ENCODE measurements at places on chromosomes 11 and 22.

- DNase-seq: peak; percentile 26
Observed at GRCh38 chr11:41256041-41256440, 203.4 kb downstream of the LRRC4C start.

- peak; percentile 7 for DNase-seq
Observed at GRCh38 chr11:1437500-1437899, 47.8 kb downstream of the BRSK2 start.

- no peak for DNase-seq
Observed at GRCh38 chr11:198236-198806, 5.4 kb downstream of the SCGB1C1 start.

DNA sequence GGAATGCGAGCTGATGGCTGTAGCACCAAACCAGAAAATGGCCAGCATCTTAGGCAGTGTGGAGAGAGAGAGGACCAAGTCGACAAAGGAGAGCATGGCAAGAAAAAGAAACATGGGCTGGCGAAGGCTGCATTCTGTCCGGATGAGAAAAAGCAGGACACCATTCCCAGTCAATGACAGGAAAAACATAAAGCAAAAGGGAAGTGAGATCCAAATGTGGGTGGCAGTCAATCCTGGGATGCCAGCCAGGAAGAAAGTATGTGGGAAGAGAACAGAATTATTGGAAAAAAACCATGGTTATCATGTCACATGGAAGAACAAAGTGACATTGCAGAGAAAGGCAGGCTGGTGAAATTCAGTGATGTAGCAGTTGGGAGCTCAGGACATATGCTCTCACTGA is 36.9 kb upstream of the OR56A1 start:
- DNase-seq: no peak

DNA sequence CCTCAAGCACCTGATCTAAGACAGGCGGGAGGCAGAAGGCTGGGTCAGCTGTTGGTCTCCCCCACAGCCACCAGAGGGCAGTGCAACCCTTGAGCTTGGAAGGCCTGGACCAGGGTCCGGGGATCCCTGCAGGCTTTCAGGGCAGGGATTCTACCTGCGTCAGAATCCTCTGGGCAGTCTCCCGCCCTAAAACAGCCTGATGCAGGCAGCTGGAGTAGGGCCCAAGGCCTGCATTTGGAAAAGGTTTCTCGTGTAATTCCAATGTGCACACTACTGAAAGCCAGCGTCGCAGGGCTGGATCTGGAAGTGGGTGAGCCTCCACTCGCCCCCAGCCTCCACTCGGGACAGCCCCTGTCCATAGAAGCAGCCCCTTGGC is 31.8 kb downstream of the BID start:
- peak; percentile 75 for DNase-seq

- no peak for DNase-seq
Observed at GRCh38 chr11:60753309-60753708, 3.4 kb upstream of the MS4A15 start.

DNA sequence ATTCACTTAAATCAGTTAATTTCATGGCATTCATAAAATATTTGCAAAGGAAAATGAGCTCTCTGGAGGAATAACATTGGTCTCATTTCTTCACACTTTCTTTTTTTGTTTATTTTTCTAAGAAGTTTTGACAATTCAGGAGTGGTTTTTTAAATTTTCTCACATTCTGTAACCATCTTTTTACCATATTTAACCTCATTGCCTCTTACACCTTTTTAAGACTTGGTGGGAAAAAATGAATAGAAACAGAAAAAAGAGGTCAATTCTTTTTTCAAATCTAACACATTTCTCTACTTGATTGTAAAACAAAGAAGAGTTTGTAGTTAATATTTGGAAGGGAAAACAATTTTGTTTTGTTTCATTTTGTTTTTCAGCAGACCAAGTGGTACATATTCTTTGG is 1034.7 kb upstream of the RAG2 start:
- no peak for DNase-seq

DNA sequence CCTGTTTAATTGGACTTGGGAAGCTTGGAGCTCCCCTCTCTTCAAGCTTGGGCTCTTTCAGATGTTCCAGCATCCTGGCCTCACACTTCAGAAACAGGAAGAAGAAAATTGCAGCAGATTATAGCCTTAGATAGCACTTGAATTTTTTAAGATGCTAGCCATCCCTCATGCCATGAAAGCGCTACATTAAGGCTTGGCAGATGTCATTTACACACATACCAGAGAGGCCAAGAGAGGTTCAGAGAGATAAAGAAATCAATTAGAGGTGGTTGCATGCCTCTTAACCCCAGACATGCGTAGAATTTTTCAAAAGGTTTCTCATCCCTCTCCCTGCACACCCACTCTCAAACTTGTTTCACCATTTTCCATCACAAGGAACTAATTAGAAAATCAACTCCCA is 31.9 kb upstream of the DBX1 start:
- DNase-seq: no peak

DNA sequence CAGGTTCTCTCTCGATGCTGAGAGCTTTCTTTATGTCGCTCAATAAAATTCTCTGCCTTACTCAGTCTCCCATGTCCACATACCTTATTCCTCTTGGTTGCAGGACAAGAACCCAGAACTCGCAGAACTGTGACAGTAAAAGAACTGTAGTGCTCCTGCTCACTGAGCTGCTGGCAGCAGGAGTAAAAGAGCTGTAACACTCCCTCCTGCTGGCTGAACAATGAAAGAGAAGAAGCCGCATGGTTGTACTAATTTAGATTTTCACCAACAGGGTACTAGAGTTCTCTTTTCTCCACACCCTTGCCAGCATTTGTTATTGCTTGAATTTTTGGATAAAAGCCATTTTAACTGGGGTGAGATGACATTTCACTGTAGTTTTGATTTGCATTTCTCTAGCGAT is 433.2 kb downstream of the GUCY1A2 start:
- peak; percentile 50 for DNase-seq

- no peak for DNase-seq
Observed at GRCh38 chr11:22084056-22084455, 108.8 kb upstream of the ANO5 start.

- no peak for DNase-seq
Observed at GRCh38 chr22:47340851-47341436, 578.5 kb downstream of the TBC1D22A start.

DNA sequence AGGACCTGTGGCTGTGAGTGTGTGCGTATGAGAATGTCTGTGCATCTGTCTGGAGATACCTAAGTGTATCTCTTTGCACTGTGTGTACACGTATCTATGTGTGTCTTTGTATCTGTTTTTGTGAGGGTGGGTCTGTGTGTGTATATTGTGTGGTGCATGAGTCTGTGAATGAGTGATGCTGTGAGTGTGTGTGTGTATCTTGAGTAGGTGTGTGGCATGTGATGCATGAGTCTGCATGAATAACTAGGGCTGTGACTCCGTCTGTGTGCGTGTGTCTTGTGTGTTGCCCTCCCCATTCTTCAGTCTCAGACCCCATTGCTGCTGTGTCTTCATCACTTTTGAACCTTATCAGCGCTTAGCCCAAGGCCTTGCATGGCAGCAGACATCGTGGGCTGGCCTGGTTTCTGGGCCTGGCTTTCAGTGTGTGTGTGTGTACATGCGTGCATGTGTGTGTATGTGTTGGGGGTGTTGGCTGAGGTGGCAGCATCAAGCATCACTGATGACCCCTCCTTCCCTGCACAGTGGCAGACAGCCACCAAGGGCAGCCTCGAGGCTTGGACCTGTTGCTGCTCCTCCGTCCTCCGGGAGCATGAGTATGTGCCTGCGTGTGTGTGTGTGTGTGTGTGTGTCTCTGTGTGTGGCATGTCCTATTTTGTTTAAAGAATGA is 1.4 kb downstream of the SGSM1 start:
- DNase-seq: no peak

- no peak for DNase-seq
Observed at GRCh38 chr11:134916421-134917213, 504.6 kb upstream of the B3GAT1 start.

GRCh38 chr11:103729617-103730016 is 306.8 kb upstream of the DDI1 start:
- DNase-seq: no peak

GRCh38 chr11:121654843-121655536 is 202.2 kb upstream of the SORL1-AS1 start:
- no peak for DNase-seq

DNA sequence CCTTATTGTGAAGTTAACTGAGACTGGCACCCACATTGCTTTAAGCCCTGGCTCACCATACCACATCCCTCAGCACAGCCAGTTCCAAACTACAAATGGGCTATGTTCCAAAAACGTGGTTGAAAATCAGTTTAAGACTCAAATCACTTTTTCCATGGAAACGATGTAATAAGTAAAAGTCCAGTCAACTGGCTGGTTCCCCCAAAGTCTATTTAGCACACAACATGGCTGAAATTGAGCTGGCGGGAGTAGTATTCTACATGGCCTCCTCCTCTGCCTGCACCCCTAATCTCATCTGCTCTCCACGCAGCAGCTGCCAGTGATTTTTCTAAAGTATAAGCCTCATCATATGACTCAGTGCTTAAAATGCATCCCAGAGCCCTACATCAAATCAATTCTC is 40.9 kb upstream of the BIRC3 start:
- no peak for DNase-seq

DNA sequence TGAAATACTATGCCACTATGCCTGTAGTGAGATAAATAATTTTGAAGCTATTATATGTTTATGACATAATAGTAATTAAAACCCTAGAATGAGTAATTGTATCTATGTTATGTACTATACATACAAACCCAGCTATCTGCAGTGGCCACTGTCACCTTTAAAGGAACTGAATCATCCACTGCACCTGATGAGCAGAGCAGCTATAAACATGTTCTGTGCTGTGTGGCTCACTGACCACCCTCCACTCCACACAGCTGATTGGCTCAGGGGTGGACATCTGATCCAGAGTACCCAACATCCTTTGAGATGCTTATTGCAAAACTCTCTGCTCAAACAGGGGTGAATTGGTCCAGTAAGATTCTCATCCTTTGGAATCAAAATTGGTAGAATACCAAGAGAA is 19.2 kb upstream of the RRAS2 start:
- no peak for DNase-seq

DNA sequence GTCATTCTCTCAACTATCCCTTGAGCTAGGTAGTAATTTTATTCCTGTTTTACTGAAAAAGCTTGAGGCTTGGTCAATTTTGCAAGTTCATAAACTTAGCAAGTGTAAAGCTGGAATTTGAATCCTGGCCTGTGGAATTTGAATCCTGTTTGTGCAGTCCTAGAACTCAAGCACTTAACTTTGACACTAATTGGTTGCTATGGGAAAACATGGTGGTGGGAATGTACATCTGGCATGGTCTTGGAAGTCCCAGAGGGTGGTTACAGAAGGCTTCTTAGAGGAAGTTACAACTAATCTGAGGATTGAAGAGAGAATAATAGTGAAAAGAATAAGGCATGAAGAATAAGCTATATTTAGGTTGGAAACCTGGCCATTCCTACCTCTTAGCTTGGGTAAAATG is 66.5 kb upstream of the LIN7C start:
- no peak for DNase-seq

- no peak for DNase-seq
Observed at GRCh38 chr11:102421261-102421660, 31.3 kb downstream of the TMEM123 start.

DNA sequence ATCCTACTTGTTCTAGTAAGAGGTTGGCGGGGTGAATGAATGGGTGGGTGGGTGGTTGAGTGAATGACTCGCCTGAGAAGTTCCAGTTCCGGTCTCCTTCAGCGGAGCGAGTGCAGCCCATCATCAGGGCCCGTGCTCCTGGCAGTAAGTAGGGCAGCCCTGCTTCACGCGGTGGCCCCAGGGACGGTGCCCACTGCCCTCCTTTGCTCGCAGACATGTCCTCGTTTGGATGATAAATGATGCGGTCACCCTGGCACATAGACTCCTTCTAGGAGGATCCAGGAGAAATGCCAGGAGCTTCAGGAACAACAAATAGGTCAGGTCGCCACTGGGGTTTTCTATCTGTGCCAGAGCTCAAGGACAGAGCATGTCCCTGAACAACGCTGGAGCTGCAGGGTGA is 370.8 kb downstream of the CTTN start:
- no peak for DNase-seq

DNA sequence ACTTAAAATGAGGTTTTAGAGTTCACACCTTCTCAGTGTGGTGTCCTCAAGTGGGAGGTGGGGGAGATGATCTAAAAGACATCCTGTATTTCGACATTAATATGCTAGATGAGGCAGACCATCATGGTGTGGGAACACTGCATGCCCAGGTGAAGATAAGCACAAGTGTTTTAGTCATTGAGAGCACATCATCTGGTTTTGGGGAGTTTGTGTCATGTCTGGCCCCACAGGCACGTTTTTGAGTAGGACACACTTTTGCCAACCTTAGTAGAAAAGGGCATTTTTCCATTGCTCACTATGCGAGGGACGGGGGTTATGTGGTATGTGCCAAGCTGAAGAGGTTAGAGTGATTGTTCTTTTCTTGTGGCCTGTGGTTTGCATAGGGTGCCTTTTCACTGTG is 189.3 kb downstream of the DBX1 start:
- DNase-seq: no peak

- DNase-seq: no peak
Observed at GRCh38 chr22:27636716-27637508, 164.6 kb downstream of the MN1 start.

DNA sequence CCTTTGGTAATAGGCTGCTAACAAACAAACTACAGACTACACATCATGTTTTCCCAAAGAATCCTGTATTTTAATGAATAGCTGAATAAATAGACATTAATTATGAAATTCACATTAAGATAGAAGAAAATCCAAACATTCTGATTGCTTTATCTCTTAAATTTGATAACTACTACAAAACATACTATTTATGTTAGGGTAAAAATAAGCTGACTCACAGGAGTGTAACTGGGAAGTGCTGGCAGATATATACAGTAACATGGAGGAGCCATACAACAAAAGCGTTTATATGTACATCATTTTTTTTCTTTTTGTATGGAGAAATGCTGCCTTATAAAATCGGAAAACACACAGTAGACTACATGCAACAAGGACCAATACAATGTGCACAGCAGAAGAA is 52.6 kb upstream of the MTMR2 start:
- DNase-seq: no peak

DNA sequence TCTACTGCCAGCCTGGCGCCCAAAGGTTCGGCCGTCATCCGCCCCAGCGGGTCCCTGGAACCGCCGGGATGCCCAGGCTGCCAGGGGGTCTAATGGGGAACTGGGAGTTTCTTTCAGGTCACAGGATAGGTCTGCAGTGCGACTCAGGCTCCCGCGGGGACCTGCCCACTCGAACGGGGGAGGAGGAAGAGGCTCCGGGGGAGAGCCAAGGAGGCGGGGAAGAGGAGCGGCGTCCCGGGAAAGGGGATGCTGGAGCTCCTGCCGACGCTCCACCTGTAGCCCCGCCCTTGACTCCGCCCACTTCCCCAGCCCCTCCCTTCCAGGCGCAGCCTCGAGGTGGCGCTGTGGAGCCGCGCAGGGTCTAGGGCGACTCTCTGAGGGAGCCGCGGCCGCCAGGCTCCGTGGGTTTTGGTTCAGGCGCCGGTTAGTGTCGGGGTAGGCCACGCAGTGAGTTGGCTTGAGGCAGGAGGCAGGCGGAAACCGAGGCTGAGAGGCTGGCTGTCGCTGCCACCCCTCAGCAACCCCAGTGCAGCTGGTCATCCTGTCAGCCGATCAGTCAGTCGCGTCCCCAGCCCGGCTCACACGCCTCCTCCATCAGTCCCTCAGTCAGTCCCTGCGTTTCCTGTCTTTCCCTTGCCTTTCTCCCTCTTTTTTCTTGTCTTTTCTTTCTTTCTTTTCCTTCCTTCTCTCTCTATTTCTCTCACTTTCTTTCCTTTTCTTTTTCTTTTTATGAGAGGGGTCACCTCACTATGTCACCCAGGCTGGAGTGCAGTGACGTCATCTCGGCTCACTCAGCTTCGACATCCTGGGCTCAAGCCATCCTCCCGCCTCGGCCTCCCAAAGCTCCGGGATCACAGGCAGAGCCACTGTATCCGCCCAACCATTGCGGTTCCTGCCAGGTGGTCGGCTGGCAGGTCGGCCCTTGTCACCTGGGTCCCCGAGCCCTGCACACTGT is 26.4 kb downstream of the YWHAH start:
- peak; percentile 90 for DNase-seq
